Thoracic aorta (tissue), 2 donors: ENCODE measurements at places on chromosomes 3 and 15.

DNA sequence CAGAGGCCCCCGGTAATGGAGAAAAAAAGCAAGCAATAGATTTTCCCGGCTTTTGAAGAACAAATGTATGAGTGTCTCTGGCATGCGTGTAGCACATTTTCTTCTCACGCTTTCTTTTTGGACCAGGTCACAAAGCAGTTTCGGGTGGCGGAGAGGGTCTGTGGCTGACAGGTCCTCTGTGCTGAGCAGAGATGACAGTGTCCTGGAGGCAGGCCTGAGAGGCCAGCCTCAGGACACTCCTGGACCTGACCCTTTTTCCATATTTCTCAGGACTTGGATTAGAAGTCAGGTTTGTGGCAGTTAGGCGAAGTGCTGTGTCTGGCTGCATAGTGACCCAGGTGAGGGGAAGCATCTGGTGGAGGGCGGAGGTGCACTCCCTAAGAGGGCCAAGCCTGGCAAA, 52.9 kb downstream of the KLF13 start:
- DNase-seq, result no peak

- no peak for DNase-seq
These were observed 144.9 kb downstream of the EPHB1 start for GRCh38 chr3:134939978-134940377.

DNA sequence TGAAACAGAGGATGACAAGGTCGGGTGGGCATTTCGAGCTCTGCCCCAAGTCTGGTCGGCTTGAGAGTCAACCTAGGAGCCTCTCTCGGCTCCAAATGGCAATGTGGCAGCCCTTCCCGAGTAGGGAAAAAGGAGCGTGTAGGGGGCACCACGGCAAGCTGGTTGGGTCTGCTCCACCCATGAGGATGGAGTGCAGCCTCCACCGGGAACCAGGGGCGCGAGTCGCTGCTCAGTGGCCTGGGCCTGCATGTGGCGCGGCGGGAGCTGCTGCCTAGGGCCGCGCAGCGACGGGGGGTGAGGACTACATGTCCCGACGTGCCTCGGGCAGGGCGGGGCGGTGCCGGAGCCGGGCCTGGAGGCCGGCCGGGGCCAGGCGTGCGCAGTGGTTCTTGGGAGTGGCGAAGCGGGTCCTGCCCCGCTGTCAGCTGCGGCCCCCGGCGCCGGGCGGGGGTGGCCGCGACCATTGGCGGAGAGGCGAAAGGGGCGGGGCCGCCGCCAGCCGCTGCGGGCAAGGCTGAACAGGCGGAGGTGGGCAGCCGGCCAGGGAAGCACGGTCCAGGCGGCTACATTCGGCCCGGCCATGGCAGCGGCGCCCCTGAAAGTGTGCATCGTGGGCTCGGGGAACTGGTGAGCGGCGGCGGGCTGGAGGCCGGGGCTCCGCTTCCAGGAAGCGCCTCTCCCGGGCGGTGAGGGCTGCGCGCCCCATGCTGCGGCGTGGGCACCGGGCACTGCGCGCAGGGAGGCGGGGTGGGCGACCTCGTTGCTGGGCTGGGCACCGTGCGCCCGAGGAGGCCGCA, at the start of gene GPD1L:
TSS of gene GPD1L (plus strand) at position 489 of the 797 bp plus-strand sequence. CDS start at position 581, 92 bp downstream.
- peak; percentile 55 for DNase-seq

- DNase-seq, result no peak
These were observed 37.8 kb upstream of the USP3 start for GRCh38 chr15:63466378-63467192.

- no peak for DNase-seq
These were observed 260.7 kb downstream of the PLOD2 start for GRCh38 chr3:145900056-145900829.

DNA sequence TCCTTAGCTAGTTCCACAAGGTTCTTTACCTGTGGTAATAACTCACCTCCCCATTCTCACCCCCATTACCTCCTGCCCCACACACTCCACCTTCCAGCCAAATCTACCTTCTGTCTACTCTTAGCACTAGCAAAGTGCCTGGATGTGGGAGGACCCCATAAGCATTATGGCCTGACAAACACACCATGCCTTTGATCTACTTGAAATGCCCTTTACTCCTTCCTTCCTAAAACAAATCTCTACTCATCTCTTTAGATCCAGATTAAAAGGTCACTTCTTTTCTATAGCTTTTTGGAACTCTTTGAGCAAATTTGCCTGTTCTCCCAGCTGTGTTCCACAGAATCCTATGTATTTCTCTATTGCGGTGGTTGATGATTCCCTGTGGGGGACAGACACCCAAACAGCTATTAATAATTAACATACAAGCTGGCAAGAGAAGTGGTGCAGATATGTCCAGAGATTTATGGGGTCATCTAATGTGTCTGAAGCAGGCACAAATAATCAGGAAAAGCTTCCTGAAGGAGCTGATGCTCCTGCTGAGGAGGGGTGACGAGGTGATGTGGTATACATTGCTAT, 34.0 kb downstream of the DGKG start:
- no peak for DNase-seq

- DNase-seq, result no peak
These were observed 575.8 kb upstream of the TBL1XR1 start for GRCh38 chr3:177772908-177773557.

GRCh38 chr15:57122080-57122840, 203.8 kb downstream of the TCF12 start:
- no peak for DNase-seq

GRCh38 chr3:194162070-194162678, 26.2 kb downstream of the HES1 start:
- no peak for DNase-seq

DNA sequence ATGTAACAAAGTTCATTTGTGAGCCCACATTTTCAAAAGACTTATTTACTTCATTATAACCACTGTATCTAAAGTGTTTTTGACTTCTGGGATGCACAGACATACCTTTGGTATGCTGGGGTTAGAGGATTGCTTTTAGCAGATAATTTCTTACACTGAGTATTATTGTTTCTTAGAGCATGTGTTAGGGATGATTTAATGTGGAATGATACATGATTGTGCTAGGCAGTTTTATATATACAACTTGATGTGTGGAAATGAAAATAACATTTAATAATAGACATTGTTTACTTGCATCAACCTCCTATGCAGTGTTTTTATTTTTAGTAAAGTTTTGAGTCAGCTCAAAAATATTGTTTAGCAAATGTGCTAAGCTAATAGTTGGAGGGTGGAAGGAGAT, 3.4 kb downstream of the KIF23 start:
- DNase-seq, result no peak

GRCh38 chr3:115632026-115632425, 8.7 kb downstream of the GAP43 start:
- no peak for DNase-seq

GRCh38 chr3:115052906-115053305, 94.2 kb downstream of the ZBTB20 start:
- DNase-seq, result no peak

DNA sequence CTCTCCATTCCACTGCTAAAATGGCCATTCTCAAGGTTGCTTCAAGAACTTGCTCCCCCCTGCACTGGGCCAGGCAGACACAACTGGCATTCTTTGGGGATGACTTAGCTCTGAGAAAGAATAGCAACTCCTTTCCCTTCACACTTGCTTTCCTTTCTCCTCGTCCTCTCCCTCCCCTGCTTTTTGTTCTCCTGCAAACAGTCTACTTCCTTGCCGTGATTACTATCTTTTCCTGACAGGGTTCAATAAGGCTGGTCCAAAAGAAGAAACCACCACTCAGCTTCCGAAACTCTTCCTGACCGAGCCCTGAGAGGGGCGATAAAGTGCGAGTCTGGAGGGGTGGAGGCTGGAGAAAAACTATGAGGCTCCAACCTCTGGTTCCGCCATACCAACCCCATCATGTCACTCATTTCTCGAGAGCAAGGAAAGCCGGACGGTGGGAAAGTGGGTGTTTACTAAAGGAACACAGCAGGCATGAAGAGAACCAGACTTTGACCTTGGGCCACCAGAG, 5.0 kb downstream of the AMOTL2 start:
- DNase-seq, result no peak

DNA sequence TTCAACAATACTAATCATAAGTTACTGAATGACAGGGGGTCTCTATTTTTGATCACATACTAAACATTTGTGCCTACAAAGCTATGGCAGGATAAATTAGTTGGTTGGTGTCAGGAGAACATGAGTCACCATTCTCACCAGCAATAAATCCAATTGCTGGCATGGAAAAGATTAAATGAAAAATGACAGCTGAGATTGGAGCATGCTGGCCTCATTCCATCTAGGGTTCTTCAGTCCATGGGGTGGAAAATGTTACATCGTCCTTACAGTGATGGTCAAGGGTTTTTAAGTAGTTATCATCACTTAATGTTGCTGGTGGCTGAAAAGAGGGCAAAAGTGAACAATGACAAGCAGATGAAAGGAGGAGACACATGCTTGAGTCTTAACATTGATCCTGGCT, 180.1 kb upstream of the BCL6 start:
- no peak for DNase-seq

GRCh38 chr15:36430726-36431265, 148.6 kb upstream of the CDIN1 start:
- no peak for DNase-seq

DNA sequence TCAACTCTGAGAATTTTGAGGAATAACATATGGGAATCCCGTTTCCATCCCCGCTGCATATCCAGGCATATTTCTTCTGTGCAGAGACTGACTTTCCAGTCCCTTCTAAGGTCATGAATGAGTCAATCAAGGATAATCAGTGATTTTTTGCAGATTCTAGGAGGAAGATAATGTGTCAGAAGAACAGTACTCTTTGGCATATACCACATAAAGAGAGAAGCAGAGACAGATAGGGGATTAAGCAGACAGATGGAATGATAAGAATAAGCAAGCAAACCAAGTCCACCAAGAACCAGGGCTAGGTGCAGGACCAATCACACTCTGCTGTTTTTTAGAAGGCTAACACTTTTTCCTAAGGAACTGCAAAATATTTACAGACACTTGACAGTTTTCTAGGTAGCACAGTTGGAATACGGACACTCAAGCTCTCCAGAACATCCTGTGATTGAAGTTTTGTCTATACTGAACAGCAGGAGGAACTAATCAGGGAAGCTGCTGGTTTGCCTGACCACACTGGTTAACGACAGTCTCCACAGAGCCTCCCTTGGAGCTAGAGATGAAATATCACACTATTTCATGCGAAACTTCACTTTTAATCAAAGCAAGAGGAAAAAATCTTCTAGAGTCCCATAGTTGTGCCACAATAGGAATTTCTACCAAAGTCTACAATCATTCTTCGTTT, 450.0 kb upstream of the KCNMB2 start:
- no peak for DNase-seq

DNA sequence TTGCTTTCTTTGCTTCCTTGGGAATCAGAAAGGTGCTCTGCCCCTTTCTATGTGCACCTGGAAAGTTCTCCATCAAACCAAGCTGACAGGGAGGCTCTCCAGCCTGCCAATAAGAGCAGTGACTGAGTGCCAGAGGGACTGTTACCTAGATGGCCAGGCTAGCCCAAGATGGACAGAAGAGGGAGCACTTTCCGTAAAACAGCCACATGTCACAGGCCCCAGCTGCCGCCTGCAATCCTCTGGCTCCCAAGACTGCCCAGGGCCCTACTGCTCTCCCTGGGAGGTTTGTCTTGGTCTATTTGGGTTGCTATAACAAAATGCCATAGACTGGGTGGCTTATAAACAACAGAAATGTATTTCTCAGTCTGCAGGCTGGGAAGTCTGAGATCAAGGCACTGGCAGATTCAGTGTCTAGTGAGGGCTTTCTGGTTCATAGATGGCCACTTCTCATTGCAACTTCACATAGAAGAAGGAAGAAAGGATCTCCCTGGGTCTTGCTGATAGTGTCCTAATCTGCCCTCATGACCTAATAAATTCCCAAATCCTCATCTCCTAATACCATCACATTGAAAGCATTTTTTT, 72.3 kb downstream of the TAMM41 start:
- DNase-seq, result no peak

DNA sequence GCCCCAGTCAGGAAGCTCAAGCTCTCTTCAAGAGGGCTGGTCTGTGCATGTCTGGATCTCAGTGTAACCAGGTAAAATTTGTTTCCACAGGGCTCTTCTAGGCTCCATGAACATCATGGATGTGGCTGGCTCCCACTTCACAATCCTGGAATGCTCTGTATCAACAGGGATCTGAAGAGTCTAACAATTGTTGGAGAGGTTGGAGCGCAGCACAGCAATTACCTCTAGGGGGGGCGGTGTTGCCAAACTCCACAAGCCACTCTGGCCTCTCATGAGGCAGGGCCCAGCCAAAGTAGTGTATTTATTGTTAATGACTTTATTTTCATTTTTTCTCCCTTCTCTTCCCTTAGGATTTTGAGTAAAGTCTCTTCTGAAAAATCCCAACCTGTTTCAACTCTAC, 6.1 kb upstream of the EIF2B5 start:
- DNase-seq, result no peak

DNA sequence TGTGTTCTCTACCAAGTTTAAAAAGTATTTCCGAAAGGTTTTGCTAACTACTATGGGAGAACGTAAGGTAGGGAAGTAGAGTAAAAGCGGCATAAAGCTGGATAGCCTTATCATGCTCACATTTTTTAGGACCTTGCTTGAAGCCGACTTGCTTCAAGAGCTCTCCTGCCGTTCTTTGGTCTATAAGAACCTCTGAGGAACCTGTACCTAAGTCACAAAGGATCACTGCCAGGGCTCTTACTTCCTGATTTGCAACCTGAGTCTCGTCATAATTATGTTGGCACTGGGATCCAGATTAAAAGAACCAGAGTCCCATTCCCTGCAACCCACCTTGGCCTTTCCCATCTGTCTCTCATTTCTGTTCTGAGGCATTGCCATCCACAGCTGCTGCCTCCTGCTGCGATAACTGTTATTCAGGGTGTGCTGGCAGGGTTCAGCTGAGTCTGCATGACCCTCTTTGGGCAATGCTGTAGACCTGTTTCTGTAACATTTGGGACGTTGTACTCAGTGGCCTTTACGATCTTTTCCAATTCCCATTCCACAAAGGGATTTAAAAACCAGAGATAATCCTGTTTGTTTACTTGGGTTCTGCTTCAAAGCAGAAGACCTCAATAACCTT, 131.0 kb upstream of the UMPS start:
- no peak for DNase-seq

GRCh38 chr15:83053151-83053550, 13.9 kb downstream of the BTBD1 start:
- no peak for DNase-seq

GRCh38 chr3:195441476-195441991, 1.3 kb downstream of the ACAP2 start:
- no peak for DNase-seq

GRCh38 chr15:45254405-45254804, 2.4 kb downstream of the SLC28A2 start:
- DNase-seq, result no peak

DNA sequence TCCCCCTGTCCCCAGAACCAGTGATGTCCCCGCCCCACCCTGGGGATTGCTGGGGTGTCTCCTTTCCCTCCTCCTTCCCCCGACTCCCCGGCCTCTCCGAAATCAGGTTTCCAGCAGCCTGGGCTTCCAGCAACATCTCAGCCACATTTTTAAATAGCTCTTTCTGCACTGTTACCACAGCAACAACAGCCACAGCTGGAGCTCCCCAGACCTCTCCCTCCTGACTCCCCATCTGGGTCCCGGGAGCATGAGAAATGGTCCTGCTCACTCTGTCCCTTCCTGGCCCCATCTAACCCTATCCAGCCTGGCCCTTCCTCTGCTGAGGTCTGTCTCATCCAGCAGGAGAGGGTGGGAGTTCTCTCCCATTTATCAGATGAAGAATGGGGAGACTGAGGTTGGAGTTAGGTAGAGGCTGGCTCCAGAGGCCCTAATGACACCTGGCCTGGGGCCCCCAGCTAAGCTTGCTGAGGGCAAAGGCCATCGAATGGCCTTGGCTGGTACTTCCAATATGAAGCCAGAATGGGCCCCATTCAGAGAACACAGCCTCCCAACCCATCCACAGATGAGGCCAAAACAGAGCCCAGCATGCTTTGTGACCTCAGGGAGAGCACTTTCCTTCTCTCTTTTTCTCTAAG, 1.5 kb downstream of the CAMK1 start:
- no peak for DNase-seq
